ENCODE measurements at places on chromosomes 12 and 14. TPM values are rescaled to one million over a fixed set of nuclear protein-coding genes. Genes with fewer than 3 reads are reported as not detected.

CCDC177 gene
- not detected for total RNA-seq

OLR1 gene
- total RNA-seq: not detected

FGF6 gene
- not detected for total RNA-seq

SMIM41 gene
- not detected for total RNA-seq

CIROP gene
- total RNA-seq: not detected

ARF6 gene
- total RNA-seq: 40.3 TPM

P2RX2 gene
- not detected for total RNA-seq

RND1 gene
- 1.4 TPM for total RNA-seq

LLPH gene
- 2.4 TPM for total RNA-seq

PIK3C2G gene
- total RNA-seq: 2.0 TPM

RARG gene
- total RNA-seq: 5.2 TPM

KCNC2 gene
- total RNA-seq: not detected

UNC79 gene
- total RNA-seq: under 0.01 TPM

PPP4R3A gene
- total RNA-seq: 65.7 TPM

EIF2S3B gene
- total RNA-seq: 7.8 TPM

ANKS1B gene
- 0.20 TPM for total RNA-seq
